ENCODE measurements at places on chromosomes 5 and 9. TPM values are rescaled to one million over a fixed set of nuclear protein-coding genes. Genes with fewer than 3 reads are reported as not detected.

LCN2 gene
- 12.3 TPM for total RNA-seq

DNA sequence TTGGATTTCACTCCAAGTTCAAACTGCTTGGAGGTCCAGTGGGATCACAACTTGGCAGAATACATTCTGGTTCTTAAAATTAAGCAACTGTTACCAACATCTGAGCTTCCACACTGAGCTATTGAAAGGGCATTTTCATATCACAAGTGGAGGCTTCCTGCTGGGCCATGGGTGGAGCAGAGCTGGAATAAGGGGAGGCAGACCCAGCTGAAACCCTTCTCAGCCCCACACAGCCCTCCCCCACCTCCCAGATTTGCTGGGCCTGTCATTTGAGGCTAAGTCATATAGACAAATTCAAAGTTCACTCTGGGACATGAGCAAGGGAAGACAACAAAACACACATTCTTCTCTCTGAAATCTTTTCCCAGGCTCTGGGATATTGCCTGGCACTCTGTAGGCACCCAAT is 79.9 kb downstream of the ACTL7B start:
- no peak for DNase-seq

DNA sequence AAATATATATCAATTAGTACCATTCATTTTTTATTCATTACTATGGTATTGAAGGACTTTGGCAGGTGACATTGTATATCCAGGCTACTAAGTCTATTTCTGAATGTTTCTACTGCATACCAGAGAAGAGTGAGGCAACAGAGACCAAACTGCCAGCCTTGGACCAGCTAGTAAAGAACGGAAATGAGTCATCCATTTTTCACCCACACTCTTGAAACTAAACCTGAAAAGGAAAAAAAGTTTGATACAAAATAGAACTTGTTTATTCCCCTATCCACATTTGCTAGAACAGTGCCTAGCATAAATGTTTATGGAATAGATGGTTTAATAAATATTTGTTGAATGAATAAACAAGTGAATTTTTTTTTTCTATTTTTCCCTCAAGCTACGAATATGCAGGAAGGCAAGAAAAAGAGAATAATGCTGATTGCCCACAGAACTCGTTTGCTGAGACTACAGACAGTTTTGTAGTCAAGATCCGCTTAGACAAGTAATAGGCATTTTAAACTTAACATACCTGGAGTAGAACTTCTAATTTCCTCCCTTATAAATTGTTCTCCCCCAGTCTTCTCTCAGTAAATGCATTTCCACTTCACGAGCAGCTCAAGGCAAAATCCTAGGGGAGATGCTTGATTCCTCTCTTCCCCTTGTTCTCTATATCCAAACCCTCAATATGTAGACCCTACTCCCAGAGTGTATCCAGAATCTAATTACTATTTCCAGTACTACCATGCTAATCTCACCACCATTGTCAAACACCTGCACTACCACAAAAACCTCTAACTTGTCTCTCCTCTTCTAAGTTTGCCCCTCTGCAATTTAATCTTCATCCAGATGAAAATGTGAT is 146.2 kb upstream of the RASA1 start:
- DNase-seq = no peak

GRCh38 chr9:75455444-75455921 is 367.2 kb downstream of the OSTF1 start:
- no peak for DNase-seq

DNA sequence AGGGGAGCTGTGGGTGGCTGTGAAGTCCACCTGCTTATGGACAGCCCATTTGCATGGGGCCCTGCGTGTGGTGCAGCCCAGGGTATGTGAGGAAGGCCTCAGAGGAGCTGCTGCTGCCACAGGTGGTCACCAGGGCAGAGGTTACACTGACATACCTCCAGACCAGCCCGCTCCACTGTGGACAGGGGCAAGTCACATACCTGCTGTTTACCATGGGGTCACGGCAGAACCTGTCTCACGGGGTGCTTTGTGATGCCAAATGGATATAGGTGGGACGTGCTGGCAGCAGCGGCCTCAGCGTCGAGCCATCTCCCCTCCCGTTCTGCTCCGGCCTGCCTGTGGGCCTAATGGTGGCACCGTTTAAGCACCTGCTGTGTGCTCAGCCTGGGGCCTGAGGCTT is 127.5 kb upstream of the LMX1B start:
- no peak for DNase-seq

- no peak for DNase-seq
Measured at GRCh38 chr9:84819491-84819991, 150.0 kb downstream of the NTRK2 start.

DNA sequence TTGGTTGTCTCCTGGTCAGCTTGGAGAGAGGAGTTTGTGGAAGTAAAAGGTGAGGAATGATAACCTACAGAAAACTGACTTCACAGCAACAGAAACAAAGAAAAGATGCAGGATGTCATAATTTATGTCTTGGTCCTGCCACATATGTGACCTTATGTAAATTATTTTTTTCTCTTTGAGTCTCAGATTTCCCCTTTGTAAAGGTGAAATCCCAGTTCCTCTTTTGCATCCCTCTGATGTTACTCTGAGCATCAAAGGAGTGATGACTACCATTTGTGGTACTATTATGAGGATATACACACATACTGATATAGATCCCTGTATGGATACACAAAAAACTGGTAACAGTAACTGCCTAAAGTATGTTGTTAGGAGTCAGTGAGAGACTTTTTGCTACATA is 1.4 kb upstream of the THG1L start:
- no peak for DNase-seq

SARDH gene
- 0.40 TPM for total RNA-seq

DNA sequence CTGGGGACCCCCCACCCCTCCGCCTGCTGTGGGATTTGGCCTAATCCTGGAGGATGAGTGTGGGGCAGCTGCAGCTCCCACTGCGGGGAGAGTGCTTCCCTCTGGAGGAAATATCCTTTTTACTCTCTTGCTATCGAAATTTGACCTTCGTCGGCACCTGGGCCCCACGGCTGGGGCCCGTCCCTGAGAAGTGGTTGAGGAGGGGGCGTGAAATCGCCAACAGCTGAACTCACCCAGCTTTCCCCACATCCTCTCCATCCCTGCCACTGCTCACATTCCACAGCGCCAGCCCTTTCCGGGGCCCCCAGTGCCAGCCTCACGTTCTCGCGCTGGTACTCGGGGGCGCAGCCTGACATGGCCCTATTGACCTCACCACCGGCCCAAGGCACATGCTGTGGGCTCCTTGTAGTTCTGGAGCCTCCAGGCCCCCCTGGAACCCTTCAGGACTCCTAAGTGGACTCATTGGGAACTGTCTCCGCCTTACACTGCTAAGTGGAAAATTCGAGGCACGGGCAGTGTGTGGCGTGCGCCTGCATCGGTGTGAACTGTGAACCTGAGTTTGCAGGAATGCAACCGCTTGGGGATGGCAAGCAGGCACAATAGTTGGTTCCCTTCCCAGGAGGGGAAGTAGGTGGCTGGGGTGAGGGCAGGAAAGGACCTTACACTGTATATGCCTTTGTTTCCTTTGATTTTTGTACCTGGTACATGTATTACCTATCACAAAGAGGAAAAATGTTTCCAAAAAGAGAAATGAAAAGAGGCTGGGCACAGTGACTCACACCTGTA is 19.2 kb downstream of the FGFR4 start:
- no peak for DNase-seq

DNA sequence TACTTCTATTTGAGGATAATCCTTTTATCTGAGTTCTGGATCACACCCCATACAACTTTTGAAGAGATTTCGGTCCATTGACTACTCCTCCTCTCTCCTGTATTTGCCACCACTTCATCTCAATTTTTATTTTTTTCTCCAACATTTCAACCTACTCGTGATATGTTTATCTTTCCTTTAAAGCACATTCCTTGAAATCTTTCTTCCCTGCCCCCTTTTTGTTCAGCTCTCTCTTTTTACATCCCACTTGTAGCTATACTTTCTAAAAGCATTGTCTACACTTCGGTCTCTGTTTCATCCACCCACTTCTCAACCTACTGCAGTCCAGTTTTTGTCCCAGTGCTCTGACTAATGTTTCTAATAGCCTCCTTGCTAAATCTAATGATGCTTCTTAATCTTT is 299.4 kb downstream of the PSAT1 start:
- DNase-seq = no peak

OTULIN gene
- 24.1 TPM for total RNA-seq

DNA sequence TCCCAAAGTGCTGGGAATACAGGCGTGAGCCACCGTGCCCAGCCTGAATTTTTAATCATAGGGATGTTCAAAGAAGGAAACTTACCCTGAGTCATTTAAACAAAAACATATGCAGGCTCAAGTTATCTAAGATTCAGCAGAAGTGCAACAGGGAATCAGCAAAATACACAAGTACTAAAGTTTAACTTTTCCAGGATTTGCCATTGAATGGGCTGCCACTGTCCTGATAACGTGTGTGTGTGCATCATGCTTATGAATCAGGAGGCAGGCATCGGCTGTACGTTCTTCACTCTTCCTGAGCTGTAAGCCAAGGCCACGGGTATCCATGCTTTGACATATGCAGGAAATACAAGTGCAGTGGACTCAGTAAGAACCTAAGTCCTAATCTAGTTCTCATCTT is 48.8 kb upstream of the FST start:
- DNase-seq = no peak

PCDHA8 gene
- total RNA-seq = not detected

PCDHB3 gene
- total RNA-seq = 0.73 TPM

DNA sequence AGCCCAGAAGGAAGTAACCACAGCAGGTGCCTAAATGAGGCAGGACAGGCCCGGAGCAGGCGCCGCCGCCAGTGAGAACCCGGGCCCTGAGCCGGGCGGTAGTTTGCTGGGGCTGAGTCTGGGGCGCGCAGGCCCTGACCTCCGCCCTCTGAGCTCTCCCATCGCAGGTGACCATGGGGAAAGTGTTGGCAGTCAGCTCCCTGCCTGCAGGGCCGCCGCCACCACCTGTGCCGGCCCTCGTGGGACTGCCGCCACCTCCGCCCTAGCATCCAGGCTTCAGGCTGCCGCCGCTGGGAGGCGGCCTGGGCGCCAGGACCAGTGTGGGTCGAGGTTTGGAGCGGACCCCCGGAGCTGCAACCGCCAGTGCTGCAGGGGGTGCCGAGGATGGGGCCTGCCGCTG is 61.1 kb downstream of the TARS1 start:
- no peak for DNase-seq

DNA sequence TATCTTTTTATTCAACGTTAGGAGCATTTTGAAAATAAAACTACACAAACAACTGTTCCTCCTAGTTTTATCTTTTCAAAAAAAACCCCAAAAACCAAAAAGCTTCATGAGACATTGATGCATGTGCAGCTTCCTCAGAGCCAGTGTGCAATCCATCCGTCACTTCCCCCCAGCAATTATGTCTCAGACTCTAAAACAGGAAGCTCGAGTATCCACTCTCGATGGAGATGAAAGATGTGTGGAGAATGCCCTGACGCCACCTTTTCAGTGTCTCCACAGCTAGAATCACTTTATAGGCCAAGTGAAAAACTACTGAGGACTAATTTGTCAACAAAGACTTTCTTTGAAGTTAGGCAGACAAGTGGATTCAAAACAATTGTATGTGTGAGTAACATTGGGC is 408.9 kb upstream of the SMARCA2 start:
- no peak for DNase-seq

GRHPR gene
- 70.4 TPM for total RNA-seq

- no peak for DNase-seq
Measured at GRCh38 chr5:6236858-6237481, 141.4 kb downstream of the MED10 start.

DNA sequence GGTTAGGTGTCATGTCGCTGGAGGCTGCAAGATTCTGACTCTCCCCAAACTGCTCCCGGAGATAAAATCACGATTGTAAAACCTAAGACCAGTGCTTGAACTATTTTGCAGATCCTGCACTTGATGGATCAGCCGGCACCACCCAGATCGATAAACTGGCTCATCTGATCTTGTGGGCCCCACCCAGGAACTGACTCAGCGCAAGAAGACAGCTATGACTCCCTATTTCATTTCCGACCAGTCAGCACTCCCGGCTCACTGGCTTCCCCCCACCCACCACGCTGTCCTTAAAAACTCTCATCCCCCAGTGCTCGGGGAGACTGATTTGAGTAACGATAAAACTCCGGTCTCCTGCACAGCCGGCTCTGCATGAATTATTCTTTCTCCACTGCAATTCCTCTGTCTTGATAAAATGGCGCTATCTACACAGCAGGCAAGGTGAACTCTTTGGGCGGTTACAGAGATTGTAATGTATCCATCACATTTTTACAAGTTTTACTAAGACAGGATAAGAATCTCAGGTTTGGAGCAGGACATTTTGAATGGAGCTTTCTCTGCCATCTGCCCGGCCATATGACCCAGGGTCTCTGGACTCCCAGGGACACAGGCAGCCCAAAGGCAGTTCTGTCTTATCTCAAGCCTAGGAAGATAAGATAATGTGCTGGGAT is 10.6 kb upstream of the PPP1R26 start:
- no peak for DNase-seq

DNA sequence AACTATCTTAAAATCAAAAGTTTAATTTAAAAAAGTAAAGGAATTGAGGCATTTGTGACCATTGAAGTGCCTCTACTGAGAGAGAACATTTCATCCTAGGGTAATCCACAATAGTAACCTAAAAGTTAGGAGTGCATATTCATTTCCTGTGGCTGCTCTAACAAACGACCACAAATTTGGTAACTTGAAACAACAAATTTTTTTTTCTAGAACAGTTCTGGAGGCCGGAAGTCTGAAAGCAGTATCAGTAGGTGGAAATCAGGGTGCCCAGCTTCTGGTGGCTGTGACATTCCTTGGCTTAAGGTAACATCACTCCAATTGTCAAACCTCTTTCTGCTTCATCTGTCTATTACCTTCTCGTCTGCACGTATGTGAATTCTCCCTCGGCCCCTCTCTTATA is 67.1 kb upstream of the SSBP2 start:
- DNase-seq = no peak

DNA sequence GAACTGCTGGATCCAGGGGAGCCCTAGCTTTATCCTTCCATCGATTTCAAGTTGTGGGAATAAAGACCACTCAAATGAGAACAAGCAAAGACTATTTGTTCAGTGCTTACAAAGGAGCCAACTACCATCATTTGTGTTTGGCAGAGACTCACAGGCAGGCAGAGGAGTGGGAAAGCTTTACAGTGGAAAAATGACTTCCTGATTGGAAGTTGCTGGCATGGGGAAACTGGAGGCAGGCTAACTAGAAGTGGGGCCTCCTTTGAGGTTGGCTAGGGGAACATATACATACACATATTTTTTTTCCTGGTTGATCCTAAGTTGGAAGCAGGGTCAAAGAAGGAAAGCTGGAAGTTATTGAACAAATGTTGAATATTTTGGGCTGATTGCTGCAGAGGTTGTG is 121.7 kb downstream of the ACTBL2 start:
- DNase-seq = no peak

GRCh38 chr5:172088801-172089200 is 82.4 kb upstream of the FBXW11 start:
- no peak for DNase-seq

DNA sequence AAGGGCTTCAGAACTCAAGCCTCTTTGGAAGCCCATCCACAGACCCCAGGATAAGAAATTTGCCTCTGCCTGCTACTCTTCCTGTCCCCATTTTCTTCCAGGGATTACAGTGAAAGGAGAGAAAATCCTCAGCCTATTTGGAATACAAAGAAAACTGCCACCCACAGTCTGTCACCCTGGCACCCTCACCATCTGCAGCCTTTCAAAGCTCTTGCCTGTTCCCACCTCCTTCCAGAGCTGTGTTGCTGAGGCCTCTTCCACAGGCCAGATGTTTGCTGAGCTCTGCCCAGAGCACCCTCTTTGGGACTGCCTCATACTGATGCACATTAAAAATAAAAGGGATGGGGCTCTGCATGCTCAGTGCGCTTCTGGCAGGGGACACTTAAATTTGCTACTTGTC is 35.9 kb upstream of the TAF1L start:
- DNase-seq = no peak
